ENCODE measurements at places on chromosomes 5 and 9.

DNA sequence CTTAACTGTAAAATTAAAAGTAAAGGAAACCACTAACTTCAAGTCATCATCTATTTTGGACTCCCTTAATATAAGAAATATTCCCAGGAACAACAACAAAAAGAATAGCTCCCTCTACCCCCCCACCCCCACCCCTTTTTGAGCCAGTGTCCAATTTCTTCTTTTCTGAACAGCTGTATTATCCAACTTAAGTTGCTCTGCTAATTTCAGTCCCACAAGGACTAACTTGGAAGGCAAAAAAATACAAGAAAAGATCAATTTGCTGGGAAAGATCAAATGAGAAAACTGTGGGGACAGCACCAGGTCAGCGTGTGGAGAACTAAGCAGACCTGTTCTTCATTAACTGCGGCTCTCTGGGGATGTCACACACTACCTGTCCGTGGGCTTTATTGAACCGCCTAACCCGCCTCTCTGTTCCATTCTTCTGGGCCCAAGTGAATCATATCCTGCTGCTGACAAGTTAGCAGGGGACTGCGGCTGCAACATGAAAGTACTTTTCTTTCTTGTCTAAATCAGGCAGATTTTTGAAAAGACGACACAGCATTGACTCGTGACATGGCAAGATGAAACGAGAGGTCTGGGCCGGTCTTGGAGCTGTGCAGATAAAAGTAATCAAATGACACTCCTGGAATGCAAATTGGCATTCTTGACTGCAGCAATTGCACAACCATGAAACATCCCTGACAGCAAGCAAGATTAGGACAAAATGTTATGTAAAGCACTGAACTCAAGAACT lies 2.7 kb downstream of the BNC2 start:
- DNase-seq, result no peak

DNA sequence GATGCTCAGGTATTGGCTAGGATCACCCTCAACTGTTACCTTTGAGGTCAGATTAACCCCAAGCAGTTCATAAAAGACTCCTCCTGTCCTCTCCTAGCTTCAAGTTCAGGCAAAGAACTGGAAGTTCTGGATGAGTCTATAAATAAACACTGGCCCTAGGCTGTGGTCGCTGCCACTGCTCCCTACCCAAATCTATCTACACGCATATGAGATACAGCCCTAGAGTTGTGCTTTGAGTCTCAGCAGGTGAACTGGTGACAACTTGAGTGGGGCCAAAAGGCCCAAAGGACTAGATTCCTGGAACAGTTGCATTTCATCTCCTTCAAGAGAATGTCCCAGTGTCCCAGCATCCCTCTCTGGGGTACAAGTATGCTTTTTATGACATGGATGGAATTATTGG lies 62.6 kb downstream of the SAXO1 start:
- DNase-seq, result no peak

DNA sequence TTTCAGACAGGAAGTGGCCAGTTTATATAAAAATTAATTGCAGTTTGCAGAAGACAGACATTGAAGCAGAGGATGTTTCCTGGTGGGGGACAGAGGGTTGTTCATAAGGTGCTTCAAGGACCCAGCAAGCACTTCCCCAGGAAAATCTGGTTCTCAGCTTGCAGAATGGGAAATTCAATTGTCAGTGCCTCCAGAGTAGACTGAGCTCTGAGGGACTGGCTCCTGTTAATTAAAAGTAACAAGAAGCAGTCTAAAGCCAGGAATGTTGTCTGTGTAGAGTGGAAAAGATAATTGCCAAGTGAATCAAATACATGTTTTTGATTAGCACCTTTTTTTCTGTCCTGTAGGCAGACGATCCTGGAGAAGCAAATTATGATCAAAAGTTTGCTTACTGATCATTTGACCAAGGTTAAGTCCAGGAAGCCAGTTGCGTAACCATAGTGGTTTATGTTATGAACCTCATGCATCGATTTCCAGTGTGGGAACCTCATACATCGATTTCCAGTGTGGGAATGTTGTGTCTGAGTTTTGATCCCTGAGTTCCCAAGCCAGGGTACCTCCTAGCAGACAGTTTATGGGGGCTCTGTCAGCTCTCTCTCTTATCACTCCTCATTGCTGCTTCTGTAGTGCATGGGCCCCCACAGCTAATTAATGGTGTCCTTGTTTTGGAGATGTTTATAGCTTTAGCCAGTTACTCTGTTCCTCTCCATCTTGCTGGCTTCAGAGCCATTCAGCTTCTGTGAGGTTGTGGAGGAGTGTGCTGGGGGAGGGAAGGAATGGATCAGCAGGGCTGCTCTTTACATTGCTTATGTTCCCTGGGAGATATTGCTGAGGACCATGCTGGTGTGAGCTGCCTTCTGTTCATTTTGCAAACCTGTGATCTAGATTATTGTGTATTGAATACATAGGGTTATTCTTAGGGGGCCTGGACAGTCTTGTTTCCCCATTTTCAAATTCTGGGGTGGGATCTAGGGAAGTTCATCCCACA lies 17.1 kb downstream of the MSANTD3 start:
- no peak for DNase-seq

- DNase-seq, result peak; percentile 68
Observed at GRCh38 chr5:78569441-78569840, 79.1 kb downstream of the LHFPL2 start.

- DNase-seq, result no peak
Observed at GRCh38 chr9:89659891-89660685, 55.3 kb downstream of the GADD45G start.

All from Right ventricle myocardium inferior (tissue), 1 donor.